Left cardiac atrium (tissue), 4 donors: ENCODE measurements at places on chromosomes 2 and 18. TPM values are rescaled to one million over a fixed set of nuclear protein-coding genes. Genes with fewer than 3 reads are reported as not detected.

SFTPB gene
- total RNA-seq: 0.12 TPM

C2orf66 gene
- not detected for total RNA-seq

IL1F10 gene
- total RNA-seq: not detected

GALNT13 gene
- total RNA-seq: 3.2 TPM

TMEM200C gene
- total RNA-seq: 0.71 TPM

BUB1 gene
- 0.76 TPM for total RNA-seq

SLC4A5 gene
- total RNA-seq: 1.2 TPM

OSBPL6 gene
- total RNA-seq: 7.0 TPM

SGPP2 gene
- total RNA-seq: 8.8 TPM

CFC1 gene
- total RNA-seq: not detected

CCDC141 gene
- 97.5 TPM for total RNA-seq

CCBE1 gene
- 1.2 TPM for total RNA-seq

RBM43 gene
- 3.1 TPM for total RNA-seq

REEP1 gene
- 15.7 TPM for total RNA-seq

ZNF532 gene
- 56.8 TPM for total RNA-seq

CHAC2 gene
- 3.2 TPM for total RNA-seq

NT5C1B gene
- total RNA-seq: not detected

BCS1L gene
- 35.3 TPM for total RNA-seq

MYOM1 gene
- 263 TPM for total RNA-seq

CLK1 gene
- total RNA-seq: 52.9 TPM

RGPD4 gene
- not detected for total RNA-seq

MAP2 gene
- total RNA-seq: 4.7 TPM

TUBA4B gene
- total RNA-seq: not detected

PPIG gene
- total RNA-seq: 45.3 TPM

LOXHD1 gene
- 0.24 TPM for total RNA-seq
